Fibroblast of villous mesenchyme (primary cell): ENCODE measurements at places on chromosomes 12 and 14. TPM values are rescaled to one million over a fixed set of nuclear protein-coding genes. Genes with fewer than 3 reads are reported as not detected.

DNA sequence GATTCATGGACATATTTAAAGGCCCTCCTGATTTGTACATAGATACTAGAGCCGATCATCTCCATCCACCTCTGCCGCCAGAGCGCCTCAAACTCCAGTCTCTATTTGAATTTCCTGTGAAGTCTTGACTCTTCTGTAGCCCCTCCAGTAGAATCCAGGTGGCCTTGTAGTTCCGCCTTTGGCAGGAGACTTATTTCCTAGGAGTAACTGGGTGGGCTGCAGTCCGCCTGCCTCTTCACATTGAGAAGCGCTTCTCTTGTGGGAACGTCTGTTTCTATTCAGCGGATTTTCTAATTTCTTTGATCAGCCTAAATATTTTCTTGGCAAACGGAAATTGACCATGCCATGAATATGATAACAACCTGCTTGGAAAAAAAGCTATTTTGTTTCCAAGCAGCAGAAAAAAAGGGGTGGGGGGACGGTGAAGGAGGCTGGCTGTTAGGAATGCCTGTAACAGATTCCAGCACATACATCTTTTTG lies 9.0 kb upstream of the SIX1 start:
- DNase-seq = no peak

GRCh38 chr12:67625004-67625403 lies 23.5 kb upstream of the DYRK2 start:
- DNase-seq = no peak

GRCh38 chr12:116145451-116145850 lies 132.0 kb downstream of the MED13L start:
- DNase-seq = no peak

DNA sequence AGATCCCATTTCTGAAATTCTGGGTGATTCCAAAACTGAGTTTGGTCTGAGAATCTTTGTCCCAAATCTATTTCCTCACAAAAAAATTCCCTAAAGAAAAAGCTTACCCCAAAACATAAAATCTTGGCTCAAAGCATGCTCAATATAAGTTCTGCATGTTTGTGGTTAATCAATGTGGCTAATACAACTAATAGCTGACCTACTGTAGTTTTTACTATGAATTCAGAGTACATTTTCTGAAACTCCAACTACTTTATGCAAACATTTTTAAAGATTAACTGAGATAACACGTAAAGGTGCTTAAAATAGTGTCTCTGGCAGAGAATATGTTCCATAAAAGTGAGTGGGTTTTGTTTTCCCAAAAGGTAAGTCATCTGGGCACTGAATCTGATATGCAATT lies 133.1 kb downstream of the MED13L start:
- DNase-seq = no peak

DNA sequence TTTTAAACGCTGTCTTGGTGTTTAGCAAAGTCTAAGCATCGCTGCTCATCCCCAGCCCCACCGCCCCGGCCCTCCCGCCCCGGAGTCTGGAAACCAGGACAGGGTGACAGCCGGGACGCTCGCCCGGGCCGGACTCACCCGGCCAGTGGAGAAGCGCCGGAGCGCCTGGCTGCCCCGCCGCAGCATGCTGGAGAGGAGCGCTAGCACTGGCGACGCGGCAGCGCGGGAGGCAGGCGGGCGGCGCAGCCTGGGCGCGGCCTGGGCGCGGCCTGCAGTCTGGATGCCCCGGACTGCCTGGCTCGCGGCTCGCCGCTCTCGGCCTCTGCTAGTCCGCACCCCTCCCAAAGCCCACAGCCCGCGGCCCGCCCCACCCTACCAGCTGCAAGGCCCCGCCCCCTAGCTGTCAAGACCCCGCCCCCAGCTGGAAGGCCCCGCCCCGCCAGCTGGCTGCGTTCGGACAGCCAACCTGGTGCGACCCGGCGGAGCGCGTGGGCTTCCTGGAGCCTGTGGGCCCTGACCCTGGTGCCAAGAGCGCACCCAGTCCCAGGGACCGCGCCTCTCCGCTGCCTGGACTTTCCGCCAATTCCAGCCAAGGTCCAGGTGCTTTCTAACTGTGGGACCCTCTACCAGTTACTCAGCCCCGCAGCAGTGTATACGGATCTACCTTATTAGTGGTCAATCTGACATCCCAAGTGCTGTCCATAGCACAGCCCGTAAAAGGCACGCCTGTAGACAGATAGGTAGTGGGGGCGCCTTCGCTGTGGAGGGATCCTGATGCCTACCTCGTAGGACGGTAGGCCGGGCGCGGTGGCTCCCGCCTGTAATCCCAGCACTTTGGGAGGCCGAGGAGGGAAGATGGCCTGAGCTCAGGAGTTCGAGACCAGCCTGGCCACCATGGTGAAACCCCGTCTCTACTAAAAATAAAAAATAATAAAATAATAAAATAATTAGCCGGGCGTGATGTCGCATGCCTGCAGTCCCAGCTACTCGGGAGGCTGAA lies at the start of gene ALDH1L2:
Gene ALDH1L2, minus strand, starts transcription at position 208 of the 1,000 bp plus-strand sequence. Its CDS starts 22 bp downstream, at position 186.
- peak; percentile 94 for DNase-seq

RNASE7 gene
- not detected in 2 replicates for total RNA-seq

GRCh38 chr12:122085591-122085990 lies 7.0 kb downstream of the MLXIP start:
- DNase-seq = no peak

GNB3 gene
- 1.7 and 3.9 TPM in 2 replicates for total RNA-seq

GRCh38 chr14:98056946-98057345 lies 1215.1 kb downstream of the BCL11B start:
- no peak for DNase-seq

DNA sequence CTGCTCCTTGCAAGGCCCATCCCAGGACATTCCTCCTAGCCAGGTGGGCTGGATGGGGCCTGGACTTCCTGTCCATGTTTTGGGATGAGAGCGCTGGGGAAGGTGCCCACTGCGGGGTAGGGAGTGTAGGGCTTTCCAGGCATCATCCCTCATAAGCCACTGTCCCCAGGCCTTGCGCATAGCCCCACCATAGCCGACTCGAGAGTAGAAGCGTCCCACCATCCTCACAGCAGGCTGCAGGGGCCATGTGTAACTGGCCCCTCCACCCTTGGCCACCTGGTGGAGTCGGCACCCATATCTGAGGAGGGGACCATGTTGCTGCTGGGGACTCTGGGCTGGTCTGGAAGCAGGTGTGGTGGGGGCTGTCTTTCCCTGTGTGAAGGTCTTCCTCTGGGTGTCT lies 30.5 kb downstream of the SH2B3 start:
- DNase-seq = no peak

GRCh38 chr14:100017553-100017952 lies 47.7 kb upstream of the EVL start:
- DNase-seq = no peak

TAMALIN gene
- 2.2 and 7.7 TPM in 2 replicates for total RNA-seq

GPR132 gene
- under 0.01 TPM in 1 of 2 replicates, not detected in the other for total RNA-seq

DNA sequence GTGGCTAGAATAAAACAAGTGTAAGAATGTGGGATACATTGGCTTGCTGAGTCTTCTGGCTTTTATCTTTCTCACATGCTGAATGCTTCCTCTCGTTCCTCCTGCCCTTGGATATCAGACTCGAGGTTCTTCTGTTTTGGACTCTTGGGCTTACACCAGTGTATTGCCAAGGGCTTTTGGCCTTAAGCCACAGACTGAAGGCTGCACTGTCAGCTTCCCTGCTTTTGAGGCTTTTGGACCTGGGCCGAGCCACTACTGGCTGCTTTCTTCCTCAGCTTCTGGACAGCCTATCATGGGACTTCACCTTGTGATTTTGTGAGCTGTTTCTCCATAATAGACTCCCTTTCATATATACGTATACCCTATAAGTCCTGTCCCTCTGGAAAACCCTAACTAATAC lies 300.9 kb upstream of the STXBP6 start:
- no peak for DNase-seq

SERPINA9 gene
- total RNA-seq = not detected in 2 replicates

DNA sequence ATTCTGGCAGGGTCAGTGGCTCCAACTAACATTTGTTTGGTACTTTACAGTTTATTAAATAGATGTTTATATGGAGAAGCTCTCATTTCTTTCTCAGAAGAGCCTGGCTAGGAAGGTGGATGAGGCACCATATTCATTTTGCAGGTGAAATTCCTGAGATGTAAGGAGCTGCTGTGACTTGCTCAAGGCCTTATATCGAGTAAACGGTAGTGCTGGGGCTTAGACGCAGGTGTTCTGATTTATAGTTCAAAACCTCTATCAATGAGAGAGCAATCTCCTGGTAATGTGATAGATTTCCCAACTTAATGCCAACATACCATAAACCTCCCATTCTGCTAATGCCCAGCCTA lies 42.3 kb downstream of the DAD1 start:
- no peak for DNase-seq

PLA2G1B gene
- not detected in 2 replicates for total RNA-seq

TAS2R50 gene
- 5.8 and 7.3 TPM in 2 replicates for total RNA-seq

DNA sequence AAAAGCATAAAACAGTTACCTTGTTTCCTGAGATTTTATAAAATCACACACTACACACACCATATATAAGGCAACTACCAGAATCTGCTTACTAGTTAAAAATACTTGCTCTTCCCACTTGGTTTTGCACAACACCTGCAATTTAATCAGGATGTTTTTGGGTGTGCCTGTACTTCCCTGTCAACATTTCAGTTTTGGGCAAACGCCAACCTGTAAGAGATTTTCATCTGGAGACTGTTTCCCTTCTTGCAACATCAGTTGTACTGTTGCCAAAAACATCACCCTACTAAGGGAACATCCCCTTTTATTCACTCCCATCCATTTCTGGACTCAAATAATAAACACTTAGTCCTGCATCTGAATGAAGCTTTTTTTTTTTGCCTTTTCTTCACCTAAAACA lies 172.3 kb downstream of the DUSP6 start:
- DNase-seq = peak; percentile 98

DNA sequence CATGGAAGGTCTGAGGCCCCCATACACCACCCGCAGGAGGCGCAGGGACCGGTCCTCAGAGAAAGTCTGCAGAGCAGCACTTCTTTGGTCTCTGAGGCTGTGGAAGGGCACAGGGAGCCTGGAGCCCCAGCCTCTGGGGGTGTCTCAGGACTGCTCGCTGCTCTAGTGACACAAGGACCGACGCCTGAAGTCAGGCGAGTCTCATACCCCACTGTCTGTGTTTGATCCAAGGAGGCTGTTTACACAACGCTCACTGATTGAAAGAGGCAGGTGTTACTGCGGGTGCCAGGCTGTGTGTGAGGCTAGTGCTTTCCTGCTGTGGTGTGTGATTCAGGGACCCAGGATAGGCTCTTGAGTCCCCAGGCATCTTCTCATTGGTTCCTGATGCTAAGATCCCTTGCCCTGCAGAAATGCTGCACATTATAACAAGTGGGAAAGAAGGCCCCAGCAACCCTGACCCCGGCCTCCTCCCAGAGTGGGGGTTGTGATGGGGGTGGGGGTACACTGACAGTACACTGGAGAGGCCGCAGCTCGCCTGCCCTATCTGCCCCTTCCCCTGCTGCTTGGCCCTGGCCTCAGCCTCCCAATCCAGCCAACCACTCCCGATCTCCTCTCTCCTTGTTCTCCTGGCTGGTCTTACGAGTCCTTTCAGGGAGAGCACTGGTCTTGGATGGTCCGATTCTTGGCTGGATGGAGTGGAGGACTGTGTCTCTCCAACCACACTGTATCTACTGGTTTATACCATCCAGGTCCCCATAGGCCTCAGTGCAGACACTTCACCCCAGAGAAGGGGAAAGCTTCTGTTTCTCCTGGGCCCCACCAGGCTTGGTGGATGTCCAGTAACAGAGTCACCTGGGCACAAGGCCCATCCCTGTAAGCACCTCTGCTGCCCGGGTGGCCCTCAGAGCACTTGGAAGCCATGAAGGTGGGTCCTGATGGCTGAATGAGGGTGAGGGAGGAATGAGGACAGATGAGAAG lies 6.6 kb downstream of the CACNA2D4 start:
- no peak for DNase-seq

DNA sequence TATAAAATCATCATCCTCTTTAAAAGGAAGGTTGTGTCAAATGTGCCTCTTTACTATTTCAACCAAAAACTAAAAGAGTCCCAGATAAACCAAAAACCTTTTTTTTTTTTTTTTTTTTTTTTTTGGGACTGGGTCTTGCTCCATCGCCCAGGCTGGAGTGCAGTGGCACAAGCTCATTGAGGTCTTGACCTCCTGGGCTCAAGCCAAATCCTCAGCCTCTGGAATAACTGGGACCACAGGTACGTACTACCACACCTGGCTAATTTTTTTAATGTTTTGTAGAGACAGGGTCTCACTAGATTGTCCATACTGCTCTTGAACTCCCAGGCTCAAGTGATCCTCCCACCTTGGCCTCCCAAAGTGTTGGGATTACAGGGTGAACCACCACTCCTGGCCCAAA lies 16.4 kb upstream of the SELPLG start:
- no peak for DNase-seq

NOC4L gene
- 12.1 and 14.8 TPM in 2 replicates for total RNA-seq

MANSC1 gene
- total RNA-seq = 2.3 and 4.7 TPM in 2 replicates

PTGER2 gene
- 1.3 and 5.2 TPM in 2 replicates for total RNA-seq

- no peak for DNase-seq
Observed at GRCh38 chr14:78029601-78030372, 140.4 kb upstream of the NRXN3 start.

APAF1 gene
- total RNA-seq = 17.7 and 40.2 TPM in 2 replicates

GRCh38 chr12:64635356-64635998 lies 25.2 kb downstream of the RASSF3 start:
- DNase-seq = no peak

- no peak for DNase-seq
Observed at GRCh38 chr14:101590062-101590461, 28.8 kb downstream of the DIO3 start.

GRCh38 chr14:52873694-52874093 lies 77.2 kb downstream of the FERMT2 start:
- DNase-seq = peak; percentile 75
